ENCODE measurements at places on chromosomes 13 and 19. TPM values are rescaled to one million over a fixed set of nuclear protein-coding genes. Genes with fewer than 3 reads are reported as not detected.

Gene C1QTNF9B
- 0.56 TPM for total RNA-seq

Gene CALR3
- total RNA-seq: not detected

Gene FCER2
- total RNA-seq: not detected

Gene NANOS3
- not detected for total RNA-seq

Gene A1BG
- 4.5 TPM for total RNA-seq

Gene S1PR4
- not detected for total RNA-seq

DNA sequence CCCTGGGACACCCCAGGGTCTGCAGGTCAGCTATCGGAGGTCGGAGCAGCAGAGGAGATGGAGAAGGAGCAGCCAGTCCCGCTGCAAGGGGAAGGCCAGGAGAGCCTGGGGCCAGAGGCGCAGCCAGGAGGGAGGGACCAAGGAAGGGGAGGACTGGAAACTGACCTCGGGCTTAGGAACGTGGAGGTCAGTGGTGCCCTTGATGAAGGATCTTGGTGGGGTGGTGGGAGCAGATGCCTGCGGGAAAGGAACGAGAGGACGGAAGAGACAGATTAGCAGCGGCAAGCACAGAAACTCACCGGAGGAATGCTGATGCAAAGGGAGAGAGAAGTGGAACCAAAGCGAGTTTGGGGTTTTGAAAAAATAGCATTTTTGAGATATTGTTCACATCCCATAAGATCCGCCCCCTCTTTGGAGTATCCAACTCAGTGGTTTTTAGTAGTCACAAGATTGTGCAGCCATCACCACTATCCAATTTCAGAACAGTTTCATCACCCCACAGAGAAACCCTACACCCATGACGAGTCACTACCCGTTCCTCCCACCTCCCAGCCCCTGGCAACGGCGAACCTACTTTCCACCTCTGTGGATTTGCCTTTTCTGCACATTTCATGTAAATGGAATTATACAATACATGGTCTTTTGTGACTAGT lies 22.1 kb downstream of the PLEKHF1 start:
- peak overlapping the region; percentile 38 for H3K4me3 ChIP-seq
- peak; percentile 98 for DNase-seq
- H3K4me1 ChIP-seq: peaks cover 7% of the 10 kb centered on the region
- H3K27me3 ChIP-seq: no peaks in the 10 kb centered on the region
- peak overlapping the region; percentile 99 for H3K27ac ChIP-seq

DNA sequence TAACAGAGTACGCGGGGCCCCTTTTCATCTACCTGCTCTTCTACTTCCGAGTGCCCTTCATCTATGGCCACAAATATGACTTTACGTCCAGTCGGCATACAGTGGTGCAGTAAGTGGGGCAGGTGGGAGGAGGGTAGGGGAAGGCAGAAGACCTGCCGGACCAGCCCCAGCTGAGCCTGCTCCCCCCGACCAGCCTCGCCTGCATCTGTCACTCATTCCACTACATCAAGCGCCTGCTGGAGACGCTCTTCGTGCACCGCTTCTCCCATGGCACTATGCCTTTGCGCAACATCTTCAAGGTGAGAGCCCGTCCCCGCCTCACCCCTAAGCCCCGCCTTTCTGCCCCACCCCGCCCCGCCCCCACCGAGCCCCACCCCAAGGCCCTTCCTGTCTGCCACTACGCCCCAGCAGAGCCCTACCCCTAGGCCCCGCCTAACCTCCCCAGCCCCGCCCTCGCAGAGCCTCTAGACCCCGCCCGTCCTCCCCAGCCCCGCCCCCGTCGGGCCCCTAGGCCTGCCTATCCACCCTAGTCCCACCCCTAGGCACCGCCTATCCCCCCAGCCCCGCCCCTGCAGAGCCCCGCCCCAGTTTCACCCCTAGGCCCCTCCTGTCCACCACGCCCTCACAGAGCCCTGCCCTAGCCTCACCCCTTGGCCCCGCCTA lies 7.7 kb downstream of the NDUFB7 start:
- no peak for DNase-seq
- no peaks in the 10 kb centered on the region for H3K27me3 ChIP-seq
- no peak overlapping the region for H3K4me3 ChIP-seq
- peaks cover 5% of the 10 kb centered on the region for H3K4me1 ChIP-seq
- peaks cover 15% of the 10 kb centered on the region for H3K36me3 ChIP-seq

GRCh38 chr19:56137405-56137804 lies 3.7 kb upstream of the ZNF444 start:
- H3K4me3 ChIP-seq: no peak overlapping the region
- DNase-seq: no peak
- H3K36me3 ChIP-seq: 0 out of 2 replicates have a peak, but pooled peaks cover under 1% of the 10 kb centered on the region
- H3K27me3 ChIP-seq: no peaks in the 10 kb centered on the region
- H3K4me1 ChIP-seq: peaks cover 8% of the 10 kb centered on the region

GRCh38 chr19:40613690-40614621 lies 12.8 kb downstream of the LTBP4 start:
- peaks cover 30% of the 10 kb centered on the region for H3K36me3 ChIP-seq
- peak; percentile 72 for DNase-seq
- peak overlapping the region; percentile 64 for H3K4me3 ChIP-seq

GRCh38 chr19:19865750-19866610 lies at the start of gene ZNF253:
TSS of gene ZNF253 (plus strand) at chr19:19865882. CDS start at chr19:19865997, 115 bp downstream.
- DNase-seq: peak; percentile 88
- peak within 1 kb of the TSS; percentile 90 for H3K4me3 ChIP-seq
- H3K36me3 ChIP-seq: peaks cover 2% of the 10 kb centered on the region
- no peaks in the 10 kb centered on the region for H3K4me1 ChIP-seq

GRCh38 chr19:32336259-32337083 lies 8.9 kb upstream of the ZNF507 start:
- no peak overlapping the region for H3K27ac ChIP-seq
- H3K4me1 ChIP-seq: peaks cover 3% of the 10 kb centered on the region
- DNase-seq: peak; percentile 59

GRCh38 chr13:91017031-91017668 lies 330.3 kb upstream of the MIR17HG start:
- H3K27ac ChIP-seq: no peak overlapping the region
- no peaks in the 10 kb centered on the region for H3K4me1 ChIP-seq
- DNase-seq: peak; percentile 9
- no peaks in the 10 kb centered on the region for H3K27me3 ChIP-seq
- H3K36me3 ChIP-seq: no peaks in the 10 kb centered on the region
- H3K4me3 ChIP-seq: no peak overlapping the region

DNA sequence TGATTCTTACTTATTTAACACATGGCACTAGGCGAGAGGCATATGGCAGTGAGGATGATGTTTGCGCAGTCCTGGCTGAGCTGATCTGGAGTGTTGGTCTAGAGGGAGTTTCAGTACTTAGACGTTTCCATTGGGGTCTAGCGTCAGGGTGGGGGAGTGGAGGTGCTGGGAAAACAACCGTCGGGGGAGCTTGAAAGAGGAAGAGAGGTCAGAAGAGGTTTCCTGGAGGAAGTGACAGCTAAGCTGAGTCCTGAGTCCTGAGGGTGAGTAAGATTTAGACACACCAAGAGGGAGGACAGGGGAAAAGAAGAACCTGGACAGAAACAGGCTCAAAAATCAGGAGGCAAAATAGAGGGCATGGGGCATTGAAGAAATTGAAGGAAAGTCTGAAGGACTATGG lies 81.4 kb downstream of the ALOX5AP start:
- no peaks in the 10 kb centered on the region for H3K36me3 ChIP-seq
- H3K27me3 ChIP-seq: no peaks in the 10 kb centered on the region
- no peak overlapping the region for H3K4me3 ChIP-seq
- no peak overlapping the region for H3K27ac ChIP-seq
- H3K4me1 ChIP-seq: peaks cover 6% of the 10 kb centered on the region

DNA sequence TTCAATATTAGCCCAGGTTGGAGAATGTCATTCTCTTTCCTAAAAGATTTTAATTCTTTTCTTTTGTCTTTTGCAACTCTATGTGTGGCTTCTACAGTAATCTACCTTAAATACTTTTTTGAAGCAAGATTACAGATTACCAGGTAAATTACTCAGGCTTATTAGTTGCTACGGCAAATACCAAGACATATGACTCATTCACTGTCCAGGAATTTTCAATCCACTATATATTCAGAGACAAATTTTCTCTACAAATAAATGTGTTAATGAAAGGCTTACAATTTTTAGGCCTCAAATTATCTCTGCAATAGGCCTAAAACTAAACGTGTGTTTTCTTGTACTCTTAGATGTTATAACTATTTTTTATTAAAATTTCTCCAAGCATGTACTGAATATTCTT lies 631.3 kb downstream of the DIAPH3 start:
- no peaks in the 10 kb centered on the region for H3K36me3 ChIP-seq
- H3K4me1 ChIP-seq: peaks cover 3% of the 10 kb centered on the region
